Stimulated activated CD4-positive, alpha-beta T cell treated with anti-CD3 and anti-CD28 coated beads, Interleukin-1b, Interleukin-23, amount 100 ng/mL, for 1 hour (primary cell): ENCODE measurements at places on chromosomes 2 and 18.

DNA sequence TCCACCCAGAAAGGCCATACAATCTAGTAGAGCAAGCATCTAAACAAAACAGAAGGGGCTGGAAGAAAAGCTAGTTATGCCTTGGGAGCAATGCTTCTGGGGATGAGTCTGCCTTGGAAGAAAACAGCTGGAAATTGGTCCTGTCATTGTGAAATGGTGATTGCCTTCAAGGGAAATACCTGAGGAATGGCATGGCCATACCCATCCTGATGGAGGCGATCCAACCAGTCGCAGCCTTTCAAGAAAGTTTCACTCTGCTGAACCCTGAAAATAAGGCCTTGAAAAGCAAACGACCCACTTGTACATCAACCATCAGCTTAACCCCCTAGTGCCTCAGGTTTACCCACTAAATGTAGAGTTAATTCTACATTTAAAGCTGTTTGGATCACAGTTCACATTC is 72.6 kb upstream of the PID1 start:
- DNase-seq, result no peak

- no peak for DNase-seq
These were observed 36.7 kb downstream of the ARHGAP25 start for GRCh38 chr2:68771211-68771751.

GRCh38 chr18:25946540-25946939 is 143.9 kb downstream of the SS18 start:
- DNase-seq, result no peak

GRCh38 chr2:175097297-175097696 is 70.7 kb downstream of the ATF2 start:
- DNase-seq, result no peak

GRCh38 chr2:33230842-33231241 is 245.6 kb upstream of the RASGRP3 start:
- no peak for DNase-seq
